ENCODE measurements at places on chromosomes 16 and 17.

DNA sequence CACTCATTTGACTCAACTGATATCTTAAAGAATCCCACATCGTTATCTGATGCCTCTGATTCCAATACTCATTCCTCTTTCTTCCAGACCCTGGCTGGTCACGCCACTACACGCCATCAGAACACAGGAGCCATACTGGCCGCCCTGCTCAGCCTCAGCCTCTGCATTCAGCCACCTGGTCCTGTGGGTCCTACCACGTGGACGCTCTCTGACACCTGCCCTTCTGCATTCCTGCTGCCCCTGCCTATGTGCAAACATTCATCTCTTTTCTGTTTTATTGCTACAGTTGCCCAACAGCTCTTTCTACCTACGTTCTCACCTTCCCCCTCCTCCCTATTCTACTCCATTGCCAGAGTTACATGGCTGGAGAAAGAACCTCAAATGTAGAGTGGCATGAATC lies 18.4 kb downstream of the PSMD7 start:
- DNase-seq = no peak

DNA sequence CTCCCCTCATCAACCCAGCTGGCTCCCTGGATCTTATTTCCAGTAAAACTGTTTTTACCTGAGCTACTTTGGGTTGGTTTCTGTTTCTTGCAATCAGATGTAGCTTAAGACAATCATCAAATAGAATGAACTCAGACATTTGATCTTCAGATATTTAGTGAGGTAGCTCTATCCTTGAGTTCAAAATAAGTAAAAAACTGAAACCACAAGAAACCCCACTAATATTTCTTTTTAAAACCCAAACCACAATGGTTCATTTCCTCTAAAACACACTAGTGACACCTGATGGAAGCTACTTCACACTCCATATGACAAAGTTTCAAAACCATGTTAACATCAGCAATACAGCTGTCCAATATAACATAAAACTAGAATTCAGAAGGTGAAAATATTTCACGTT lies 37.8 kb downstream of the CACNG1 start:
- DNase-seq = no peak

DNA sequence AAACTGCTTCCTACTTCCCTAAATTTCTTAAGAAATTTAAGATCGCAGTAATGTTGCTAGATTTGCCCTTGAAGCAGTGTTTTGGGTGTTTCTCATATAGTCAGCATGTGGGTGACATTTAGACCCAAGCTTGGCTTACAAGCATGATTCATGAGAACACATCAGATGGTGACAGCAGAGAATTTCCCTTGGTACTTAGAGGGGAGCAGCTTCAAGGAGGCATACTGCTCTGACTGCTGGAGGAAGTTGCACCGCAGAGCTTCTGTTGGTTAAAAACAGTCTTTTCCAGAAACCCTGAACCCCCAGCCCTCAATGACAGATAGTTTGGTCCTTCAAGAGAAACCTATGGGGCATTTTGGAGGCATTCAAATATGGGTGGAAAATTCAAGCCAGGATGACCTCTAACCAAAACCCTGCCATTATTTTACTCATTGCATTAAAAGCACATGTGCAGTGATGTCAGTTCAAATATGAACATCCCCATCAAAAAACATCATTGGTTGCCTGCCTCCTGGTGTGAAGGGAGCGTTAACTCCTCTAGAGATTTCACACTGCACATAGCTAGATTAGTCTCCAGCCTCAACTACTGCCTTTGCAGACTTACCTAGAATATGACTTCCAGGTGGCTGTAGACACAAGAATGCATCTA lies 201.5 kb upstream of the CACNG5 start:
- DNase-seq = no peak

- DNase-seq = no peak
Observed at GRCh38 chr16:12927591-12927990, 26.2 kb downstream of the SHISA9 start.

DNA sequence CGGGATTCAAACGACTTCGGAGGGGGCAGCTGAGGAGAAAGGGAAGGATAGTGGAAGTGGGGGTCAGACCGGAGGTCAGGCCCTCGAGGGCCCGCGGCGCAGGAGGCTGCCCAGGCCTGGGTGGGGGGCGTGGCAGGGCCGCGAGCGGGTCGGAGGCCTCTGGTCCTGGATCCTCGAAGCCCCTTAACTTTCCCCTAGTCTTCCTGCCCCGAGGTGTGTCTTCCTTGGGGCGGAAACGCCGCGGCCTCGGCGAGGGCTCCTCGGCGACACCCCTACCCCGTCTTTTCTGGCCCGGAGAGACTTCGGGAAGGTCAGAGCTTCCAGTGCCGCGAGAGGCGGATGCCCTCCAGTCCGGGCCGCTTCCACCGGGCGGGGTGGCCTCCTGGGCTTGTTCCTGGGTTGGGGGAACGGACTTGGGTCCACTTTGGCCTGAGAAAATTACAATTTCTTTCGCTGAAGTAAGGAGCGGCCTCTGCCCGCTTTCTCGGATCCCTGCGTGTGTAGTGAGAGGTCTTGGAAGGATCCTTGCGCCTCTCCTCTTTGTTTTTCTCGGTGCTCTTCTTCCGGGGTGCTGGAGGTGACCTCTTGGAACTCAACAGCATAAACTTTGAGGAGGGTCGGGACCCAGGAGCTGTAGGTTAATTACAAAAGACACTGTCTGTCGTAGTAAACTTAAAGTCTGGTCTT lies 491 bp downstream of the IST1 start:
- peak; percentile 94 for DNase-seq

DNA sequence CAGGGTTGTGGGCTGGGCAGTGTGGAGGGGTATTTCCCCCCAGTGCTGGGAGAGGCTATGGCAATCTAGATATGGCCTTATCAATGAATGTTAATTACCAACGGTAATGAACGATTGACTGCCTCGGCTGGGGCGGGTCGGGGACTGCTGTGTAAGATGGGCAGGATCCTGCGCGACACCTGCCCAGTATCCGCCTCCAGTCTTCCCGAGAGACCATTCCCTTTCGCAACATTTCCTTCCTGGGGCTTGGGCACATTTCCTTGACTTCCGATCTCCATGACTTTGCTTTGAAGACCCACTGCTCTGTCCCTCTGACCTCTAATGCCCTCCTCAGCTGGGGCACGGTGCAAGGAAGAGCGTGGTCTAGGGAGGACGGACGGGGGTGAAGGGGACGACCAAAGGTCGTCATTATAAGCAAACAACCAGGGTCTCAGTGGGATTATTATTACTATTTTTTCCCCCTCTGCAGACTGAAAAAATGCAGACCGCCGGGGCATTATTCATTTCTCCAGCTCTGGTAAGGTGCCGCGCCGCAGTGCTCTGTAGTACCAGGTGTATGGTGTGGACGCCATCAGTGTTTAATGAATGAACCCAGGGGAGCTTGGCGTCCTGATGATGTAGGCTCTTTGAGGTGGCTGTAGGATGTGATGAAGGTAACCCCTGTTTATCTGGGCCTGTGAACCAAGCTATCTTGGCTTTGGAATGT lies 506 bp downstream of the ATP5MC1 start:
- DNase-seq = no peak

DNA sequence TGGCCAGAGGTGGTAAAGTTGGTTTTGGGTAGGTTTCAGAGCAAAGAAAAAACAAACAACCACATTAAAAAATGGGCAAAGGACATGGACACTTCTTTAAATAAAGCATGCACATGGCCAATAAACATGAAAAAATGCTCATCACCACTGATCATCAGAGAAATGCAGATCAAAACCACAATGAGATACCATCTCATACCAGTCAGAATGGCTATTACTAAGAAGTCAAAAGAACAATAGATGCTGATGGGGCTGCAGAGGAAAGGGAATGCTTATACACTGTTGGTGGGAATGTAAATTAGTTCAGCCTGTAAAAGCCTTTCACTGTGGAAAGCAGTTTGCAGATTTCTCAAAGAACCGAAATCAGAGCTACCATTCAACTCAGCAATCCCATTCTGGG lies 598.4 kb upstream of the SOX9 start:
- no peak for DNase-seq

DNA sequence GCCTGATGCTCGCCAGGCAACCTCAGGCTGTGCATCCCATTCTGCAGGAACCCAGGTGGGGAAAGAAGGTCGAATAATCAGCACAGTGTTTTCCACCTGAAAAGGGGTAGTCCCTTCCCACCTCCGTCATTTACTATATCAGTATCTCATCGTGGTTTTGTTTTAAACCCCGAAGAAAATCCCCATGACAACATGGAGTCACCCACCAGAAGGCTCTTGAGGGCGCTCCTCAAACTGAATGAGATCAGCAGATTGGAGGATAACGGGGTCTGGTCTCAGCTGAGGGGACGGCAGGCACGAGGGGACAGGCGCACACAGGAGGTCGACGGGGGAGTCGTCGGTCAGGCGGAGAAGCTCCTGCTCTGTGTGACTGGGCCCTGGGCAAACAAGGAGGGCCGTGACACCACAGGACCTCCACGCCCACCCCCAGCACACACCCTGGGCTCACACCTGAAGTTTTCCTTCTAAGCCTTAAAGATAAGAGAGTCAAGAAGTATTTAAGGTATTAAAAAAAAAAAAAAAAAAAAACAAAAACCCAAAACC lies 44.2 kb downstream of the MARF1 start:
- DNase-seq = no peak

DNA sequence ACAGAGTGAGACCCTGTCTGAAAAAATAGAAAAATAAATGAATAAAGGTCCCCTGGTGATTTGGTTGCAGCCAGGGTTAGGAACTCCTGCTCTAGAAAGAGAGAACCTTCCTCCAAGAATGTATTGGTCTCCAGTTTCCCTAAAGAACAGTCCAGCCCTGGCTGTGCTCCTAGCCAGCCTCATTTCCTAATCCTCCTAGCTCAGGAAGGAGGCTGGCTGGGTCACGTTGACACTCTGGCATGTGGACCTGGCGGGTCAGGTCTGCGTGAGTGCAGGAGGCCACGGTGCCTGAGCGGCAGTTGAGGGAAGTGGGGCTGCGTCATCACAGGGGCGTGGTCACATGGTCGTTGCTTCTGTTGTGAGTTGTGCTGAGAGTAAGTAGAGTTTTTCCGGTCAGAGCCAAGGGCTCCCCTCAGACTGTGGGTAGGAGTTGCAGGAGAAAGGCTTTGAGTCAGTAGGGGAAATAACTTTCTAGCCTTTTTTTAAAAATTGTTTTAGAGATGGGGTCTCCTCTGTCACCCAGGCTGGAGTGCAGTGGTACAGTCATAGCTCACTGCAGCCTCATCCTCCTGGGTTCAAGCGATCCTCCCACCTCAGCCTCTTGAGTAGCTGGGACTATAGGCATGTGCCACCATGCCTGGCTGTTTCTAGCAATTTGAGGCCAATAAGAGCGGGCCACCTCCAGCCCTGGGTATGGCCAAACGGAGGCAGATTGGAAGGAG lies 194.0 kb upstream of the CIBAR2 start:
- peak; percentile 50 for DNase-seq

- DNase-seq = no peak
Observed at GRCh38 chr16:12677502-12677901, 126.2 kb downstream of the CPPED1 start.

- DNase-seq = peak; percentile 69
Observed at GRCh38 chr17:44005527-44006271, 1.3 kb downstream of the NAGS start.

- DNase-seq = no peak
Observed at GRCh38 chr16:47574091-47575054, 113.2 kb downstream of the PHKB start.

- DNase-seq = no peak
Observed at GRCh38 chr17:8372422-8372821, 4.1 kb downstream of the KRABD2 start.

DNA sequence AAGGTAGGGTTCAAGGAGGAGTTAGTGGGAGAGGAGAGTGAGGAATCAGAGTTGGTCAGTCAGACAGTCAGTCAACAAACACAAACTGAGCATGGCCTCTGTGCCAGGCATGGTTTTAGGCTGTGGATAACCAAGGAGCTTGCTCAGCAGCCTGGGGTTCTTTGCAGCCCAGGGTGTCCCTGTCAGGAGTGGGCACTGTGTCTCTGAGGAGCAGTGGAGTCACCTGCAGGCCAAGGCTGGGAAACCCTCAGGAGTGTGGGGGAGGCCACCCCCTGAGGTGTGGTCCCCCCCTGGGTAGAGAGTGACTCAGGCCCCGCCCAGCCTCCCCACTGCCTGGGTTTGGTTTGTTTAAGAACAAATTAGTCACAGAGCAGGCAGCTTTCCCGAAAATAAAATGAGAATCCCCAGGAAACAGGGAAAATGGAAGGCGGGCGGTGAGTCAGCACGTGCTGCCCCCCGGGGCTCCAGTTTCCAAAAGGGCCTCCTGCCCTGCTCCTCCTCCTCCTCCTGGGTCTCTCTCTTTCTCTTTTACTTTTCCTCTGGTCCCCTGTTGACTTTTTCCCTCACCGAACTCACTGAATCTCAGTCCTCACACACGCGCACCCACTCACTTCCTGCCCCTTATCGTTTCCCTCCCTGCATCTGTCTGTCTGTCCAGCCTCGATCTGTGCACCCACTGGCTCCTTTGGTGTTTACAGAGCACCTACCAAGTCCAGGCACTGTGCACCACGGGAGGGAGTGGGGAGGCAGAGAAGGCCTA lies 44.3 kb downstream of the SOCS3 start:
- no peak for DNase-seq

DNA sequence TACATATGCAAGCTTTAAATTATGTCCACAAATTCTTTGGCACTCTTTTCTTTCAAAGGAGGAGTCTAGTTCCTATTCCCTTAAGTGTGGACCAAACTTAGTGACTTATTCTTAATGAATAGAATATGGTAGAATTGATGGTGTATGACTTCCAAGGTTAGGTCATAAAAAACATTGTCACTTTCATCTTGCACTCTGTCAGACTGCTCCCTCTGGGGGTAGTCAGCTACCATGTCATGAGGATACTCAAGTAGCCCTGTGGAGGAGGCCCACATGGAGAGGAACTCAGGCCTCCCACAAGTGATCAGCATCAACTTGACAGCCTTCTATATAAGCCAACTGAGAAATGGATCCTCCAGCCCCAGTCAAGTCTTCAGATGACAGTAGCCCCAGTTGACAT lies 58.0 kb upstream of the SCNN1B start:
- DNase-seq = no peak

- peak; percentile 28 for DNase-seq
Observed at GRCh38 chr17:8332688-8333087, 7.0 kb upstream of the ODF4 start.

DNA sequence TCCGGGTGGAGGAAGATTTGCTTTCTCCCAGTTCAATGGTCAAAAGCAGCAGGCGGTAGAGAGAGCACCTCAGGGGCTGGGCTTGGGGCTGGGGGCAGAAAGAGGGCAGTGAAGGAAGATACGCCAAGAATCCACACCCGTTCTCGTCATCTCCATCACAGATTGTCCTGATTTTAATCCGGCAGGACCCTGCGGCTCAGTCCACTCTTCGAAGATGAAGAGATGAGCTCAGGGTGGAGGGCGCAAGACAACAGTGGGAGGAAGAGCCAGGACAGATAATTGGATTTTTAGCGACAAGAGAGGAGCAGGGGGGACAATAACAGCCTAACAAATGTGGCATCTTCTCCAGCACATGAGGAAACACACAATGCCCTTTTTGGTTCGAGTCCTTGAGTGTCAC lies 165.9 kb downstream of the SDK2 start:
- DNase-seq = no peak
